ENCODE measurements at places on chromosomes 12 and 14.

DNA sequence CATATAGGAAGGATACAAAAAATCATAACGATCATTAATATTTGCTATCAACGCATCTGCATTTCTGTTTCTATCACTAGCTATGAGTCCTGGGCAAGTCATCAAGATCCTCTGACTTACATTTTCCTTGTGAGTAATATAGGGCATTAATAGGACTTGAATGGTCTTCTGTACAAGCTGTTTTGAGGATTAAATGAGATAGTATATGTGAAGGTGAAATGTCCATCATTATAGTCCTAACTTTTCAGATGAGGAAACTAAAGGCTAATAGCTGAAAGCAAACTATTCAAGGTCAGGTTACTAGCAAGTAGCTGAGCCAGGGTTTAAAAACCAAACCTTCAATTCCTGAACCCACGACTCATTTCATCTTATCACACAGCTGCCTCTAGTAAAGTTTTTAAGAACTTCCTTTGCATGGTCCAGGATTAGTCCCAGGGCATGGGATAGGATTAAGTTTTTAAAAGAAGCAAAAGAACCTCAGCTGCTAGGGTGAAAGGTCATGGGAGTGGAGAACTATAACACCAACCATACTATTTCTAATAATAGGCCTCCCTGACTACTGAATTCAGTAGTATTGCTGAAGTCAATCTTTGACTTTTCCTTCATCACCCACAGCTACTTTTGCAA, 101.4 kb upstream of the ADAMTS20 start:
- DNase-seq, result no peak

DNA sequence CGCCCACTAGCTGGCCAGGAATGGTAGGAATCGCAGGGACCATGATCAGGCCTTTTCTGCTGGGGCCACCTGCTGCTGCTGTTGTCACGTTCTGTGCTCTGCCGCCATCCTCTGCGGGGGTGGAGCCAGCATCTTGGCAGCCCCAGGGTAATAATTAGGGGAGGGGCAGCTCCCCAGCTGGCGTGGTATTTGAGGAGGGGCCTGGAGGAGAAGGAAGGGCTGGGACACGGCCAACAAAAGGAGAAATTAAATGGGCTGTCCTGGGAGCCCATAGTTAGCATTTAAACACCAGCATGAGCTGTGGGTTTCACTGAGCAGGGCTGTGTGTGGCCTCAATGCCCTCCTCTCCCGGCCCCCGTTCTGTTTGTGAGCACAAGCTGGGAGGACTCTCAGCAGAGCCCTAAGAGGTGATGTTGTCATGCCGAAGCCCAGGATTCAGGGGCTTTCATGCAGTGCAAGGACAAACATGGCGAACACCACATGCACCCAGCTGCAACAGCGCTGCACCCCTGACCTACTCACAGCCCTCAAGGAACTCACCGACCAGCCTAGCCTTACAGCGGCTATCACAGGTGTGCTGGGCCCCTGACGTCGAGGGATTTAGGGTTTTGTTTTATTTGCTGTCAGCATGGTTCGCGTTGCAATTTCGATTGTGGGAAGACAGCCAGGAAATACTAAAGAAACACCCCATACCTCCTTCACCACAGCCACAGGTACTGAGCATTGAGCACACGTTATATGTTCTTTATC, 324.3 kb downstream of the CACNA1C start:
- peak; percentile 88 for DNase-seq

DNA sequence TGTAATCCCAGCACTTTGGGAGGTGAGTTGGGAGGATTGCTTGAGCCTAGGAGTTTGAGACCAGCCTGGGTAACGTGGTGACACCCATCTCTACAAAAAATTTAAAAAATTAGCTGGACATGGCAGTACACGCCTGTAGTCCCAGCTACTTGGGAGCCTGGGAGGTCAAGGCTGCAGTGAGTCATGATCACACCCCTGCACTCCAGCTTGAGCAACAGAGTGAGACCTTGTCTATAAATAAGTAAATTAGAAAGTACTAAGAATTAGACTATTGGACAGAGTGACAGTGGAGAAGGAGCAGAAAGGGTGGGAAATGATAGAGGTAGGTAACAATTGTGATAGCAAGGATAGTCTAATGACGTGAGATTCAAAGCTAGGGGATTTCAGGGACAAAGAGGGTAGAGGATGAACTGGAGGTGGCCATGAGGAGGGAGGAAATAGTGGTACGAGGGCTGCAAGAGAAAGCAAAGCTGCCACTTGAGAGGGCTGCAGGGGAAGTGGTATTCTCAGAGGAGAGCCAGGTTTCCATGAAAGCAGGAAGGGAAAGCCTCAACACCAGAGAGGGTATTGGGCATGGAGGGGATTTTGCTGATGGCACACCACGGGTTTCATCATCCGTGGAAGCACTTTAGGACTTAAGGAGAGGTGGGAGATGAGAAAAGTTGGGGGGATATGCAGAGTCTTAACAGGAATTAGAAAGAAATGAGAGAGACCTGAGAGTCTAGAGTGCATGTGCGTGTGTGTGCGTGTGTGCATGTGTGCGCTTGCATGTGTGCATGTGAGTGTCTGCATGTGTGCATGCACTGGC, 85.6 kb downstream of the SYNE2 start:
- no peak for DNase-seq

- DNase-seq, result no peak
Observed at GRCh38 chr12:71865757-71866536, 26.4 kb downstream of the TBC1D15 start.

GRCh38 chr12:131242741-131243496, 289.2 kb downstream of the ADGRD1 start:
- no peak for DNase-seq

DNA sequence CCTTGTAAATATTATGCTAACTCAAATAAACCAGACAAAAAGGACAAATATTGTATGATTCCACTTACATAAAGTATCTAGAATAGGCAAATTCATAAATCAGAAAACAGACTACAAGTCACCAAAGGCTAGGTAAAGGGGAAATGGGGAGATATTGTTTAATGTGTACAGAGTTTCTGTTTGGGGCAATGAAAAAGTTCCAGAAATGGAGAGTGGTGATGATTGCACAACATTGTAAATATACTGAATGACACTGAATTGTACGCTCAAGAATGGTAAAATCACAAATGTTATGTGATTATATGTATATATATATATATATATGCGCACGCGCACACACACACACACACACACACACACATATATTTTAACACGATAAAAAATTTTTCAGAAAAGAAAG, 182.5 kb downstream of the SLC2A13 start:
- no peak for DNase-seq

DNA sequence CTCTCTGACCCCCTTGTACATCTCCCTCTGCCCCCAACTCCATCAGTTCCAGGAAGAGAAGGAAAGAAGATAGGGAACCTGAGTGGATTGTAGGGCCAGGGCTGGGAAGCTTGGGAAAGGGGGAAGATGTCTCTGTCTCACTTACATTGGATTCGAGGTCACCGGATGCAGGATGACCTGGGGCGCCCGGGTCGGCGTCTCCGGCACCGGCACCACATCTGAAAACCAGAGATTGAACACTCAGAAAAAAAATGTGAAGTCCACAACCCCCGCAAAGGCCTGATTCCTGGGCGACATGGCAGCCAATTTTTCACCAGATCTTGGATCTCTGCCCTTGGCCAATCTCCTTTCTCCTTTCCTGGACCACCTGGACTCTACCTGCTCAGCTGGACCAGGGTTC, 169.4 kb upstream of the NOS1 start:
- DNase-seq, result no peak

- DNase-seq, result no peak
Observed at GRCh38 chr12:53259891-53260290, 8.2 kb upstream of the ESPL1 start.

- no peak for DNase-seq
Observed at GRCh38 chr12:63445224-63445880, 222.9 kb downstream of the DPY19L2 start.

DNA sequence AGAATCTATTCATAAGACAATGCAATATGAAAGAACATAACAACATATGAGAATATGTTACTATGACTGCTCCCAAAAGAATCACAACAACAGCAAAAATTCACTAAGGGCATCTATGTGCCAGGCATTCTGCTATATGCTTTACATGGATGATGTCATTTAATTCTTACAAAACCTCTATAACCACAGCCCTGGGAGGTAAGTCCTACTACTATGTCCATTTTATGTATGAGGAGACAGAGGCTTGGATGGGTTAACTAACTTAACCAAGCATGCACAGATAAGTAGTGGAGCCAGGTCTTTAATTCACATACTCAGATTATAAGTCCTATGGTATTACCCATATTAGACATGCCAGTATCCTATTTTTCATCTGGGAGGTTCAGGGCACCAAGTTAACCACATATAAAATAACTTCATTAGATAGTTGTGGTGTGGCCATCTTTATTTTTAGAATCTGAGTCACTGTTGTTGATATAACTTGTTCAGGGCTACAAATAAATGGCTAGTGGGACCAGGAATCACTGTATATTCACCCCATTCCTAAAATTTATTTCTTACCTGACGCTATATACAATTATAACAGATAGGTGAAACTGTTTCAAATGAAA, 33.2 kb upstream of the RAD51AP1 start:
- DNase-seq, result no peak

DNA sequence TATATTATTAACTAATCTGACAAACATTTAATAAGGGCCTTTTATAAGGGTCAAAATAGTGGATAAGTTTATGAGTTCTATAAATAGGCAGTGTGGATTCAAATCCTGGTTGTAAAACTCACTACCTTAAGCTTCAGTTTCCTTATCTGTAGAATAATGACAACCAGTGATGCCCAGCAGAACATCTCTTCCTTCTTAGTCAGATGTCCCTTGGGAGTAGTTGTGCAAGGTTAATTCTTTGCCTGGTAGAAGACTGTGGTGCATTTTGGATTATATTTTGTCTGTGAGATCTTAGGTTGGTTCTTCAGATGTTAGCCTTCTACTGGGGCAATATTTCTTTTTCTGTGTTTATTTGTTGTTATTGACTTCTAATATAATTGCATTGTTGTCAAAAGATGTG, 59.5 kb downstream of the ARID2 start:
- DNase-seq, result no peak

GRCh38 chr14:96180043-96180874, 24.4 kb upstream of the BDKRB2 start:
- no peak for DNase-seq

DNA sequence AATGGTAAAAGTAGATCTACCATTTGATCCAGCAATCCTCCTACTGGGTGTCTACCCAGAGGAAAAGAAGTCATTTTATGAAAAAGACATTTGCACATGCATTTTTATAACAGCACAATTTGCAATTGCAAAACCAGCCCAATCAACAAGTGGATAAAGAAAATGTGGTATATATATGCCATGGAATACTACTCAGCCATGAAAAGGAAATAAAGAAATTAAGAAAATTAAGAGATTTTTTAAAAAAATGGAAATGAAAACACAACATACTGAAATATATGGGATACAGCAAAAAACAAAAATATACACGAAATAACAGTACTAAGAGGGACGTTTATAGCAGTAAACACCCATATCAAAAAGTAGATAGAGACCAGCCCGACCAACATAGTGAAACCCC, 58.9 kb downstream of the ACSM4 start:
- DNase-seq, result no peak

DNA sequence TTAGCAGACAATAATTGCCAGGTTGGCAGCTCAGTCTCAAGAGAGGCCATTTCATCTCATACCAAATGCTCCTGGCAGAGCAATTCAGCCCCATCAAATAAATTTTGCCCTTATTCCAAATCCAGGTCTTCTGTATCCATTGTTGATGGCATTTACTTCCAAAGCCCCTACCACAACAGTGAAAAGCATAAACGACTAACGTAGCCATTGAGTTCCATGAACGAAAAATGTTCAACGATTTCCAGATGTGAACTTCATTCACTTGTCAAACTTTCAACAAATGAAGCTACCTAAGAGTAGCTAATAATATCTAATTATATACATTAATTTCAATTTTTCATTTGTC, 3.0 kb upstream of the GCN1 start:
- DNase-seq, result no peak

DNA sequence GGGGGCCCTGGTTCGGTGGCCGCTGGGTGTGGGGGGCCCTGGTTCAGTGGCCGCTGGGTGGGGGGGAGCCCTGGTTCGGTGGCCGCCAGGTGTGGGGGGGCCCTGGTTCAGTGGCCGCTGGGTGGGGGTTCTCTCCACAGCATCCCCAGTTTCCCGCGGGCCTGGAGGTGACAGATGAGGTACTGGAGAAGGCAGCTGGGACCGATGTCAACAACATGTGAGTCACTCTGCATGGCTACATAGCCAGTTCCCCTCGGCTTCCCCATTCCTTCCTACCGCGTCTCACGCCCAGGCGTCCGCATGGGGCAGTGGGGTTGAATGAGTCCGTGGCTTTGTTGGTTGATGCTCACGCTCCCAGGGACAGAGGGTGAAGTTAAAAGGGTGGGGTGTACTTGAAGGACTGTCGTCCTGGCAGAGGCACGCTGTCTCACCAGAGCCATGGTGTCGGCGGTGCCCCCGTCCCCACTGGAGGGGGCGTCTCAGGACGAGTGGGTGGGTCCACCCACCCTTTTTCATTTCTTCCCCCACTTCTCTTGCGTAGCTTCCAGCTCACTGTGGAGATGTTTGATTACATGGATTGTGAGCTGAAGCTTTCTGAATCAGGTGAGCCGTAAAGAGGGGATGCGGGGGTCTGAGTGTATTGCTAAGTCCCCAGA, 15.6 kb downstream of the HIP1R start:
- no peak for DNase-seq

DNA sequence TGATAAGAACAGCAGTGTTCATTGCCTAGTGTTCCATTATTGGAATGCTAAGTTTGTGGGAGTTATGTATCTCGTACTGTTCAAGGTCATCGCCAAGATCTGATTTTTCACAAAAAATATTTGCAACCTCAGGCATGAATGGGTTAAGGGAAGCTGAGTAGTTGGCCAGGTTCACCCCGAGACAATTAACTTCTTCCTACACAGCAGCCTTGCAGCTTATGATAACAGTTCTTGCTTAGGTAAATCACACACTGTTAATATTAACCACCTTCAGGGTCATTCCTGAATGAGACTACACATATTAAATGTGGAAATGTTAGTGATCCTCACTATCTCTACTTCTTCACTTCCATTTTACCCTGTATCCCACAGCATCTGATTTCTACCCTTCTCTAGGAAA, 18.0 kb downstream of the FKBP11 start:
- no peak for DNase-seq

GRCh38 chr14:102568115-102568614, 24.3 kb upstream of the RCOR1 start:
- no peak for DNase-seq

DNA sequence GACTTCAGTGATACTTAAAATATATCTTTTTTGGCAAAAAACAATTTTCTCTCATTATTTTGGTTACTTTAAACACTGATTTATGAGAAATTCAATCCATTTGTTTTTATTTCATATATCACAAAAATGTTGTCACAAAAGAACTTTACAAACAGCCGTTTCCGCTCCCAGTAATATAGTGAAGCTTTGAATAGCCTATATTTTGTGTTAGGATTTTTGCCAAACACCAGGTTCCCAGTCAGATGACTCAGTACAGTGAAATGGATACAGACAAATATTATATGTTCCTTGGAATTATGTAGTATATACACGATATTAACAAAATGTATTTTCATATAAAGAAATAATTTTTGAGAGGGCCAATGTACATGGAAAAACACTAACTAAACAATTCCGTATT, 411.1 kb downstream of the CCER1 start:
- no peak for DNase-seq
